ENCODE measurements at places on chromosomes 1 and 21.
A peak's percentile ranks its signal among the peaks of the same experiment; 100 is the strongest.

GRCh38 chr1:159163614-159164228 lies 7.7 kb upstream of the CADM3 start:
- H3K27ac ChIP-seq = no peak overlapping the region
- peaks cover 55% of the 10 kb centered on the region for H3K27me3 ChIP-seq
- no peaks in the 10 kb centered on the region for H3K36me3 ChIP-seq

GRCh38 chr1:99527545-99527944 lies 118.4 kb upstream of the PALMD start:
- no peaks in the 10 kb centered on the region for H3K36me3 ChIP-seq
- no peak overlapping the region for H3K27ac ChIP-seq
- DNase-seq = no peak
- peaks cover 4% of the 10 kb centered on the region for H3K4me1 ChIP-seq
- no peak overlapping the region for H3K4me3 ChIP-seq

DNA sequence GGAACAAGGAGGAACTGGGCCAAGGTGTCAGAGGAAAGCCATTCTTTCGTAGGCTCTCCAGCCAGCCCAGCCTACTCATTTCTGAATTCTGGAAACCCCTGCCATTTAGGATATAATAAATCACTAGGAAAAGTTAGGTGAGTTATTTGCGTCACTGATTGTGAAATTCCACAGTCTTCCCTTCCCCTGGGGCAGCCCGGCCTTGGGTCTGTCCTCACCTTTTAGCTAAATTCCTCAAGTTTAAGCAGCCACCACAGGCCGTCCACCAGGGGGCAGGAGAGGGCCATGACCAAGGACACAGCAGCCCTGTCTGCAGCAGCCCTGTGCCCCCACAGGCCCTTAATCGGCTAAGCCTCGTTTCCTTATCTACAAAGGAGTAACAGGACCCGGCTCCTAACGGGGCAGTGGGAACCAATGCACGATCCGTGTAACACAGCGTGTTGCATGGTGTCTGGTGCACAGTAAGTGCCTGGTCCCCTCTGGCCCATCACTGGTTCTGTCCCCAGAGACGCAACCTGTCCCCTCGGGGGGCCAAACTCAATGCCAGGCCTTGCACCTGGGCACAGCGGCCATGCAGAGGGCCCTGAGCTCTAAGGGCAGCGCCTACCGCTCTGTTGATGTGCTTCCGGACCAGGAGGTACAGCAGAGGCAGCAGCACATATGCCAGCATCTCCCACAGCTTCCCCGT lies 18.1 kb downstream of the GPR157 start:
- H3K36me3 ChIP-seq = peaks cover 12% of the 10 kb centered on the region
- peak overlapping the region; percentile 44 for H3K27ac ChIP-seq
- peak; percentile 26 for DNase-seq
- H3K27me3 ChIP-seq = no peaks in the 10 kb centered on the region
- peaks cover 73% of the 10 kb centered on the region for H3K4me1 ChIP-seq

GRCh38 chr1:183884526-183884925 lies 79.6 kb downstream of the RGL1 start:
- no peak overlapping the region for H3K4me3 ChIP-seq
- no peaks in the 10 kb centered on the region for H3K36me3 ChIP-seq
- H3K4me1 ChIP-seq = peaks cover 17% of the 10 kb centered on the region
- no peaks in the 10 kb centered on the region for H3K27me3 ChIP-seq

DNA sequence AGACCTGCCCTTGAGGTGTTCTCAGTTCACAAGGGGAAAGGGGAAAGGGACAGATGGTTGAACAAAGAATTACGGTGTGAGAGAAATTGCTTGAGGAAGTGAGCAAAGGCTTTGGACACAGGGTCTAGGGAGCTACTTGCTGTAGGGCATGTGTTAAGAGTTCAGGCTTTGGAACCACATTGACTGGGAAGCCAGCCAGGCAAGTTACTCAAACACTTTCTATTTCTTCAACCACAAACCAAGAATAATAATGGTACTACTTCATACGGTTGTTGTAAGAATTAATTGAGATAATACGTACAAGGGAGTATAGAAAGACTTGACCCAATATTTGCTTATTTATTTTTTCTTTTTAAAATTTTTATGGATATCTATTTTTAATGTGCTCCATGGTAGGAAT lies 26.6 kb downstream of the AK4 start:
- no peaks in the 10 kb centered on the region for H3K27me3 ChIP-seq
- H3K36me3 ChIP-seq = no peaks in the 10 kb centered on the region
- H3K4me3 ChIP-seq = no peak overlapping the region
- no peak overlapping the region for H3K27ac ChIP-seq
- peaks cover 91% of the 10 kb centered on the region for H3K4me1 ChIP-seq
- DNase-seq = no peak

- H3K27me3 ChIP-seq = no peaks in the 10 kb centered on the region
- no peak for DNase-seq
- no peak overlapping the region for H3K4me3 ChIP-seq
- H3K4me1 ChIP-seq = no peaks in the 10 kb centered on the region
Observed at GRCh38 chr1:176243746-176244145, 36.7 kb upstream of the COP1 start.

- H3K27me3 ChIP-seq = no peaks in the 10 kb centered on the region
- DNase-seq = no peak
Observed at GRCh38 chr1:20078171-20078651, 8.2 kb downstream of the PLA2G5 start.

Data from esophagus squamous epithelium (tissue), 5 donors.